Activated naive CD8-positive, alpha-beta T cell treated with anti-CD3 and anti-CD28 coated beads for 36 hours (primary cell): ENCODE measurements at places on chromosomes 1 and 21.

DNA sequence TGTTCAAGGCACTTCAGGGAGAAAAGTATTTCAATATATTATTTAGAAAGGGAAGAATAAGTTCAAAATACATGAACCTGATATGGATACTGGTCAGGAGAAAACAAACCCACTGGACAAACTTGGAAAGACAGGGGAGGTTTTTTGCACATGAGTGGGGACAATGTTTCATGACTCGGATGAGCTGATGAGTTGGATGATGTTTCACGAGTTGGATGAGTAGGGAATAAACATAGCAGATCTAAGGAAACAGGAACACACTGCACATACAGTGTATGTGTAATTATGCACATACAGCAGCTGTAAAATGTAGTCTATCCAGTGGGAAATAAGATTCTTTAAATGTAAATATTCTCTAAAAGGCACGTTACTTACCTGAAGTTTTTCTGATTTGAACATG, 682.9 kb upstream of the ADAMTS5 start:
- no peak for DNase-seq

DNA sequence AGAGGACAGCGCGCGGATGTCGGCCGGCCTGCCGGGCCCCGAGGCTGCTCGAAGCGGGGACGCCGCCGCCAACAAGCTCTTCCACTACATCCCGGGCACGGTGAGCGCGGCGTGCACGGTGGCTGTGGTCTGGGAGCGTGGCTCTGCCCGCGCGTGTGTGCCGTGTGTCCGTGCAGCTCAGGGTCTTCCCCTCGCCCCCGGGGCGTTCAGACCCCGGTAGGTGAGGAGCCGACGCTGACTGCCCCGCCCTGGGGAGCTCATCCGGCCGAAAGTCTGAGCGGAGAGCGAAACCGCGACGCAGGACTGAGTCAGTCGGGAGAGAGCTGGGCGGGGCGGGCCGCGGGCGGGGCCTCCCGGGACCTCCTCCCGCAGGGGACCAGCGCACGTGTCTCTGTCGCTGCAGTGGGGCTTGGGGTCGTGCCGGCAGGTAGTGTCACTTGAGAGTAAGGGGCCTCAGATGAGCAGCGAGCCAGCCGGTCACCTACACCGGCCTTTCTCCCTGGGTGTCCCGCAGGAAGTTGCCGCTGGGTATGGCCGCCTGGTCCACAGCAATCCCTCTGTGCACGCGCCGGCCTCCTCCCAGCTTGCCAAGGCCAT, 520 bp downstream of the PLEKHN1 start:
- DNase-seq: peak; percentile 86

- DNase-seq: no peak
These were observed 15.8 kb upstream of the CAMK1G start for GRCh38 chr1:209567698-209568175.

DNA sequence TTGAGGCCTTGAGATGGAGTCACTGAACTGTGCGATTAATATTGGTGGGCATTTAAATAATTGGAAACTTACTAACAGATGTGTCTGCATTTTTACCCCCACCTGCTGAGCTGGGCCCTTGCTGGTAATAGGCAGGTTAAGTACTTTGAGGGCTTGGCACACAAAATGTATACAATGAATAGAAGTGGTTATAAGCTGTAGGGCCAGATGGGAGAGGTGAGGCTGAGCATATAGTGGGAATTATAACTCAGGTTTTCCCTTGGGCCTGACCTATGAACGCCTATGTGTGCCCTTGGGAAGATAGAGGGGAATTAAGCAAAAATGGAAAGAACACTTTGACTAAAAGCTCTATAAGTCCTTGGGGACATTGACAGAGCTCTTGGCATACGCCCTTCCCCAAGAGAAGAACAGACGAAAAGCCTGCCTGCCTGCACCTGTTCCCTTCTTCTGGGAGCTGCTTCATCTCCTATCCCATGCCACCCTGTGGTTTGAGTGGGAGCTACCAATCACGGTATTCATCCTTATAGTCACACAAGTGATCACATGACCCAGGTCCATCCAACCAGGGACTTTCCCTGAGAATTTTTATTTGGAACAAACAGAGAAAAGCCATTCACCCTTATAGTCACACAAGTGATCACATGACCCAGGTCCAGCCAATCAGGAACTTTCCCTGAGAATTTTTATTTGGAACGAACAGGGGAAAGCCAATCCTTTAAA, 260.7 kb upstream of the CSF3R start:
- no peak for DNase-seq

GRCh38 chr1:229845410-229846138, 219.5 kb downstream of the URB2 start:
- no peak for DNase-seq

- DNase-seq: no peak
These were observed 506.8 kb upstream of the CAMK1G start for GRCh38 chr1:209076688-209077087.

DNA sequence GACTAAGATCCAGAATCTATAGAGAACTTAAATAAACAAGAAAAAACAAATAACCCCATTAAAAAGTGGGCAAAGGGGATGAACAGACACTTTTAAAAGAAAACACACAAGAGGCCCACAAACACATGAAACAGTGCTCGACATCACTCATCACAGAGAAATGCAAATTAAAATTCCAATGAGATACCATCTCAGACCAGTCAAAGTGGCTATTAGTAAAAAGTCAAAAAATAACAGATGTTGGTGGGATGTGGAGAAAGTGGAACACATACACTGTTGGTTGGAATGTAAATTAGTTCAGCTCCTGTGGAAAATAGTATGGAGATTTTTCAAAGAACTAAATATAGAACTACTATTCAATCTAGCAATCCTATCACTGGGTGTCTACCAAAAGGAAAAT, 143.1 kb downstream of the IFI44 start:
- DNase-seq: no peak

GRCh38 chr1:36515315-36516138, 32.8 kb upstream of the CSF3R start:
- no peak for DNase-seq

DNA sequence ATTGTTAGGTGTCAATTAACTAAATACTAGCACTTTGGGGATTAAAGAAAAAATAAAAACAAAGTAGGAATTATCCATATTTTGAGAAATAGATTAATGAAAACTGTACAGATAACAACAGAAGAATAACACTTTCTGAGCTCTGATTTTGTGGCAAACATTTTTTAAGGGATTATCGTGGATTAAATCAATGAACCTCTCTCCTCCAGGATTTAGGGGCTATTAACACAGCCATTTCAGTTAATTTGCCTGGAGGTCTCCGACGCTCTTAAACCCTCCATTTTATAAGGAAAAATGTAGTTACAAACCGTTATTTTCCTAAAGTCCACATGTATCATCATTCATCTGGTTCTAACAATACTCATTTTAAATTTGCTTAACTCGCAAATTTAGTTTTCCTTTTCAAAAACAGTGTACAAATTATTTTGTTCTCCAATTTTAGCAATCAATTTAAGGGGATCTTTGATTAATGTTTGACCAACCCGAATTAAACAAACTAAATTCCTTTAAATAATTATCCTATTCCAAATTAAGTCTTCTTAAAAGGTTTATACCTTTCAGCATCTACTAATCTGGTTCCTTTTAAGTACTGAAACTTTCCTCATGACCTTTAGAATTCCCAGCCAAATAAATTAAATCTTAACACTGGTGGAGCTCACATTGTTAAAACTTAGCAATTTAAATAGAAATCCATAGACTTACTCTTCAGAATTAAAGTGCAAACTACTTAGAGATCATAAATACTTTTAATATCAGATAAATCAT, 30.7 kb upstream of the RNF187 start:
- DNase-seq: no peak

DNA sequence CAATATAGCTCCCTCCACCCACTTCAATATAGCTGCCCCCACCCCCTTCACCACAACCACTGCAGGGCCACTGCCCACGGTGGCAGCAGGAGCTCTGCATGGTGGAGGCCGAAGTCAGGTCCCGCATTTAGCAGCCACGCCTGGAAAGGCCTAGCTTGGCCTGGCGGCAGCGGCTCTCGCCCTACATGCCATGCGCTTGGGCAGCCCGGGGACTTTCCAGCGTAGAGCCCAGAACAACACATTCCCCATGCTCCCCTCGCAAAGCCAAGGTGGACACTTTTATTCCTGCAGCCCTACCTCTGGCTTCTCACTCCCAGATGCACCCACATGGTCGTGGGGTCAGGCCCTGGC, 37.1 kb downstream of the LHX4 start:
- DNase-seq: no peak

DNA sequence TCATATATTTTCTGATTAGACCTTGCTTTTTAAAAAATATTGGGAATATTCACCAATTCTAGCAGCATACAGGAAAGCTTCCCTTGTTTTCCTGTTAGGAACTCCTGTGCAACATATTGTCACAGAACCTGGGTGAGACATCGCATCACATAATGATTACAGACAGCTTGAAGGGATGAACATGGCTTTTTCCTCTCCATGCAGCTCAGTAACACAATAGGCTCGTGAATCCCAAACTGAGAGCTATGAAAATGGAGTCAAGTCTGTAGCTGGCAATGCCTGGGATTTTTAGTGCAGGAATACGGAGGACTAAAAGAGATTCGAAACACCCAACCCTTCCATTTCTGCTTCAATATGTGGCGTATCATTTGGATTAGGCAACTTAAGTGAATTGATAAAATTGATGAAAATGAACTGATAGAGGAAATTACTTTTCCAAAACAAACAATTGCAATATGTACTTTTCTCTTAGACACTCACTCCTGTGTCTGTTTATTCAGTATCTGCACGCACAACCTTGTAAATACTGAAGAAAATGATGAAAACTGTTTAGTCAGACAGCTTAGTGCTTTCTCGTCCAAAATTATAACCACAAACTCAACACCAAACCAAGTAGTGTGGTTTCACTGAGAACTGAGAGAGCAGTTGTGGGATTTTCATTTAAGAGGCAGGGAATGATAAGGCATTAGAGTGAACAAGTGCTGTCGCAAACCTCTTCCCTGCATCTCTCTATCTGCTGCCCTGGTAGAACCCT, 250.4 kb downstream of the PTBP2 start:
- no peak for DNase-seq

DNA sequence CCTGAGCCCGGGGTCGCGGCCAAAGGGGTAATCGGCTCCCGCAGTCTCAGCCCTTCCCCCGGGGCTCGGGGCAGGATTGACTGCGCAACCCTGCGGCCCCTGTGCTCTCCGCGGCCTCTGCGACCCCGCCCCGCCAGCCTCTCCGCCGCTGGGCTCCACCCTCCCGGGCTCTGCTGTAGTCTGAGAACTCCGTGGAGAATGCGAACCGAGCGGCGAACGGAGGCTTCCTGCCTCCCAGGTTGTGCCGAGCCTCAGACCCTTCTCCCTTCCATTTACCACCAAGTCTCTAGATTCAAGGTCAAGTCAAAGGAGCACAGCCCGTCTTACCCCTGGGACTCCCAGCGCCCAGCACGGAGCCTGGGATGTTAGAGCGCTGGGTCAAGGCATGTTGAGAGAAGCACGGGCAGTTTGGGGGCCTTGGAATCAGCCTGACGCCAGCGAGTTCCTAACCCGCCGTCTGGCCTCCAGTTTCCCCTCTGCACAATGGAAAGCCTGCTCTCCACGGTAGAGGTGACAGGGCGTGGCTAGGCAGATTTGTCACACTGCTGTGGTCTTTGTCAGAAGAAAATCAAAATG, 3.0 kb downstream of the ATP2B4 start:
- DNase-seq: peak; percentile 72

- DNase-seq: no peak
These were observed 595.6 kb upstream of the PKN2 start for GRCh38 chr1:88088481-88088880.

DNA sequence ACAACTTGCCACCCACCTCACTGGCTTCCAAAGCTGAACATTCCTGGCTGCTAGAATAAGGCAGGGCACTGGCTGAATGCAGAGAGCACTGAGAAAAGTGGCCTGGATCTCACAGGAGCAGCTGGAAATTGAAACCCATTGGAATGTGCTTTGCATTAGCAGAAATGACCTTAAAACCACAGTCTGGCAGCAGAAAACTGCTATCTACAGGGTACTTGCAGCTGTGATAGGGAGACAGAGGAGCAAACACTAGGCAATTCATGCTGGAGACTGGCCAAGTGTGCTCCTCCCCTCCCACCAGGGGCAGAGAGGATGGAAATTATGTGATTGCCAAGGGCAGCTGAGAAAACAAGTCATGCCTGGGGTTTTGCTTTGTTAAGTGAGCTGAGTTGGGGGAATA, 47.2 kb downstream of the HSD3B1 start:
- DNase-seq: no peak

DNA sequence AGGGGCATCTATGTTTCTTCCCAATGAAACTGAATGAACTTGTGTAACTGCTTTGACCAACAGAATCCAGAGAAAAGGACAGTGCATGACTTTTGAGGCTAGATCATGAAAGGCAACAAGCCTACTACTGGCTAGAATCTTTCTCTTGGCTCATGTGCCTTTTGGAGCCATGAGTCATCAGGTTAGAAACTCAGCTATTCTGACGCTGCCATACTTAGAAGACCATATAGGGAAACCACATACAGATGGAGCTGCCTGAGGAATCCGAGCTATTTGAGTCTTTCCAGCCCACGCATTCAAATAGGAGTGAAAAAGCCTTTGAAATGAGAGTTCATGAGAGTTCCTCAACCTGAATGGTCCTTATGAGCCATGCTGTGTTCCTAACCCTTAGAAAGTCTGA, 738.5 kb upstream of the CHRM3 start:
- DNase-seq: no peak

DNA sequence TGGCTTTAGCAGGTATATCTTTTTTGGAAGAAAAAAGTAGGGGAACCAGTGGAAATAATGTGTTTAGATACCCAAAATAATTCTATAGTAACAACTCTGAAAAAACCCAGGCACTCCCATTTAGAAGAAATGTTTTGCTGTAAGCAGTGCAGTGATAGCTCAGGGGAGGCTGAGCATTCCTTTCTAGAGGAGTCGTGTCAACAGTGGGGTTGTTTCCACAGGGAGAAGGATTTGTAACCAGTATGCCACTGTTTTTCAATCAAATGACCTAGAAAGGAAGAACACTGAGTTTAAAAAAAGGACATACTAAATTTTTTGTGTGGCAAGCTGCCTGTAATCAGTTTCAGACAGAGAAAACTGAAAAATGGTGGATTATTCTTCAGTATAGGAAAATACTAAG, 2.4 kb downstream of the PGD start:
- DNase-seq: no peak

- no peak for DNase-seq
These were observed 43.7 kb downstream of the GNG12 start for GRCh38 chr1:67789551-67789950.
